ENCODE measurements at places on chromosomes 11 and 22. TPM values are rescaled to one million over a fixed set of nuclear protein-coding genes. Genes with fewer than 3 reads are reported as not detected.

GRCh38 chr11:93236741-93237675 is 39.2 kb upstream of the SLC36A4 start:
- DNase-seq: peak; percentile 39

Gene OR51A2
- not detected for total RNA-seq

Gene TLCD5
- total RNA-seq: 10.0 TPM

DNA sequence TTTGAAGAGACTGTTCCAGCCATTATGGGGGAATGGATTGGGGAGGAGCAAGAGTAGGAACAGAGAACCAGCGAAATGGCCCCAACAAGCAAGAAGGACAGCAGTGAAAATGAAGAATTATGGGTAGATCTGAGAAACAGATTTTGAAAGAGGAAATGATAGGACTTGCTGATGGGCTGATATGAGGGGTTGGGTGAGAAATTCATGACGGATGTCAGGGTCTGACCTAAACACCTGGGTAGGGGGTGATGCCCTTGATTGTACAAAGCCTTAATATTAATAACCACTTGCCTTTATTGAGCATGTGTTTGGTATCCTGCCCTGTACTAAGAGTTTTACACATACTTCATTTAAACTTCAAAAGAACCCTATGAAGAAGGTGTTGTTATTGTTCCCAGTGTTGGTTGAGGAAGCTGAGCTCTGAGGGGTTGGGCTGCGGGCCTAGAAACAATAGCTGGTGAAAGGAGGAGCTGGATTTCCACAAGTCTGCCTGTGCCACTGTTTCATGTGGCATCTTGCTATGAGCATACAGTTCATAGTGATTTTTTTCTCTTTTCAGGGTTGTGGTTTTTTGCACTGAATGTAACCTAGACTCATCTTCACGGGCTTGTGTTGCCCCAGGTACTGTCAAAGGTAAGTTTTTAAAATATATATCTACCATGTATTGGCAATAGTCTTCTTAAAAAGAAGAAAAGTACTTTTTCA is 61.1 kb upstream of the TNRC6B start:
- no peak for DNase-seq

Gene STK33
- total RNA-seq: 0.51 TPM

Gene TMPRSS6
- total RNA-seq: not detected

DNA sequence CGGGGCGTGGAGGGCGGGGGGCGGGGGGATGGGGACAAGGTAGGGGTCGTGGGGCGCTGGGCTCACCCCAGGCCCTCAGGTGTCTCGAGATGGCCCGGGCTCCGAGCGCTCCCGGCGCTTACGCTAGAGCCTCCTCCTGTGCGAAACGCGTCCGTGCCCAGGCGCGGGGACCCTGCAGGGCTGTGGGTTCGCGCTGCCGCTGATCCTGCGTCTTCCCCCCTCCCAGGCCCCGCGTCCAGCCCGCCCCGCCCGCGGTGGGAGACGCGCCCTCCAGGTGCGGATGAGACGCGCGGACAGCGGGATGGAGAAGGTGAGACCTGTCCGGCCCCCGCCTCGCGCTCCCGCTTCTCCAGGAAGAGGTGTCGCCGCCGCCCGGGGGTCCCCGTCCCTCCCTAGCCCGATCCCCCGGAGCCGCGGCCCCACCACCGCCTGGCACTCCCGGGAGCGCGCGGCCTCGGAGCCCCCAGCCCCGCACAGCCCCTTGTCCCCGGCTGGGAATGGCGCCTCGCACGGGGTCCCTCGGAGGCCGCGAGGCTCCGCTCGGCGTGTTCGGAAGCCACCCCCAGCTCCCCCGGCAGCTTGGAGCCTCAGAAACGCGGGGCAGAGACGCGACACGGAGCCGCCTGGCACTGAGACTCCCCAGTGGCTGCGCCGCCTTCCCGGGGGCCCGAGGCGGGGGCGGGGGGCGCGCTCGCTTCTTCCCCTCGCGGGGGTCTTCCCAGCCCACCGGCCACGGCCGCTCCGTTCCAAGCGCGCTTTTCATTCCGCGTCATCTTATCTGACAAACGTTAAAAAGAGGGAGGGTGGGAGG is 27.6 kb upstream of the TOLLIP start:
- DNase-seq: no peak

Gene ABCC8
- total RNA-seq: not detected

DNA sequence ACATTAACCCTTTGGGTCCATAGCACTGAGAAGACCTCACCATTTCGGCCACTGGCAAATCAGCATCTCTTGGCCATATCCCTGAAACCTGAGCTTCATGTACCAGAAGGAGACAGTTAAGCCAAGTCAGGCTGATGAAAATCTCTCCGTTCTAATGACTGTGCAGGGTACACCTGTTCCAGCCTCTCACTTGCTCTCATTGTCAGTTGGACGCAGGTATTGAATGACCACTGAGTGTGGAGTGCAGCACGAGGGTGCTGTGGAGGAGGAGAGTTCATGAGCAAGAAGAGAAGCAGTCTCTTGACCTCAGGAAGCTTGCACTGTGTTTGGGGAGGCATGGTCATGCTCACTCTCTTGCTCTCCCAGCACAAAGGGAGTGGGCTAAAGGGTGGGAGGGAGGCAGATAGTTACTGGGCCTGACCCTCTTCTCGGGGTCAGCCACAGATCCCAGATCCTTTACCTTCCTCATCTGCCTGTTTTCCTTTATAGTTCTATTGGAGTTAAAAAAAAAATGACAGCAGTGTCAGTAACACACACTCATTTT is 65.2 kb downstream of the ZBTB16 start:
- peak; percentile 34 for DNase-seq

Data from LHCN-M2 (cell line).